Right renal pelvis (tissue), 4 donors: ENCODE measurements at places on chromosomes 5 and 9.

GRCh38 chr9:124228516-124228915 lies 29.2 kb upstream of the NEK6 start:
- DNase-seq, result no peak

- DNase-seq, result no peak
Observed at GRCh38 chr5:114174131-114174530, 187.7 kb upstream of the KCNN2 start.

DNA sequence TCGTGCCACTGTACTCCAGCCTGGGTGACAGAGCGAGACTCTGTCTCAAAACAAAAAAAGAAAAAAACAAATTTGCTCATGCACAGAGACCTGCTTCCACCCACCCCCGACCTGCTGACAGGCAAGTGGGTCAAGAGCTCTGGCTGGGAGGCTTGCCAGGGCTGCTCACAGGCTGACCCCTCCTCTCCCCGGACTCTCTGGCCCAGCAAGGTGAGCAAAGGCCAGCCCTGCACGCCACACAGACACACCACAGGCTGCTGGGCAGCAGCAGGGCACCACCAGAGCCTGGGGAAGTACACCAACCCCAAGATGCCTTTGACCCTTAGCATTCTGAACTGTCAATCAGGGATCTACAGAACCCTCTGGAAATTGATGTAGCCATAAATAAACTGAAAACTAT lies 29.2 kb downstream of the NSUN2 start:
- no peak for DNase-seq

DNA sequence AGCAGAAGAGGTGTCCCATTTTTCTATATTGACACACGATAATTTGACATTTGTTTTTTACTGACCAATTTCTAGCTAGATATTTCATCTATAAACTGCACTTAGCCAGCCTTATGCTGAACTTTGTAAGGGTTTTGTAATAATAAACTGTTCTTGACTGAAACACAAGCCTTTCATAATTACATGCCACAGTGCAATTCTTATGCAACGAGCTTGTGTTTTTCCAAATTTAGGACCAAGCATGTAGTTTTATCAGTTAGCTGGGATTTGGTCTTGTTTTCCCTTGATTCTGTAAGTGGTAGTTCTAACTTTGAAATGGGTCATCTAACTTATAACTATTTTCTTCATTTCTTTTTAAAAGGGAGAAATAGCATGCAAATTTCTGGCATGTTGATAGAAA lies 1.3 kb upstream of the LURAP1L start:
- DNase-seq, result no peak

GRCh38 chr9:91516777-91517176 lies 93.1 kb upstream of the NFIL3 start:
- no peak for DNase-seq

DNA sequence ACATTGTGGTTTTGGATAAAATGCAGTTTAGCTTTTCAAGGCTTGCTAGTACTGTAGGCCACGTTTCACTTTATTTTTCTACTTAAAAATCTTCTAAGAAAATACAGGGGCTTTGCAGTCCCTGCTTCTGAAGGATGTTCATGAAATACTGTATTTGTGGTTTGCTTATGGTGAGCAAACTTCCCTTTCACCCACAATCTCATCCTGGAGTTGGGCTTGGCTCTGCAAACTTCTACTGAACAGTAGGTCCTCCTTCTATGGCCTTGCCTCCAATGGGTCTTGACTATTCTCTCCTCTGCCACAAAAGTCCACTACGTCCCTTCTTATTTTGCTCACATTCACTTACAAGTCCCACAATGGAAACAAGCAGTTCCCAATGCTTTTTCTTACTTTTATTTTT lies 502.7 kb upstream of the KLF4 start:
- no peak for DNase-seq

DNA sequence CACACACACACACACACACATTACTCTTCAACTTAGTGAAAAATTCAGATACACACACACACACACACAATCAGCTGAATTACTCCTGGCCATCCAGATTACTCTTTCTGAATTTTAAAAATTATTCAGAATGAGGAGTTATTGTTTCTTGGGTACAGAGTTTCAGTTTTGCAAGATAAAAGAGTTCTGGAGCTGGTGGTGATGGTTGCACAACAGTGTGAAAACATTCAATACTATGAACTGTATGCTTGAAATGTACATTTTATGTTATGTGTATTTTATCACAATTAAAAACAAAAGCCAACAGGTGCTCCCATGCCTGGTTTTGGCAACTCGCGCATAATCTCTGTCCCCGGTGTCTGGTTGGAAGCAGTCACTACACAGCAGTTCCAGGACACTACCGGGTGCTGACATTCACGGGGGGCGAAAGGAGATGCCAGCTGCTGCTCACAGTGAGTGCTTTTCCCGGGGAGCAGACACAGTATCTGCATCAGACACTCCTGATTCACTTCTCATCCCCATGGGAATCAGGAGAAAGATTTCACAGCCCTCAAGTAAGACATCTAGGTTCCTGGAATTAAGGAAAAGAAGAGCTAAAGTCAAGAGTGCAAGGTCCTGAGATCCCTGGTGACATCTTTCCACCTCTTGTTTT lies 55.7 kb downstream of the LHFPL2 start:
- DNase-seq, result no peak

DNA sequence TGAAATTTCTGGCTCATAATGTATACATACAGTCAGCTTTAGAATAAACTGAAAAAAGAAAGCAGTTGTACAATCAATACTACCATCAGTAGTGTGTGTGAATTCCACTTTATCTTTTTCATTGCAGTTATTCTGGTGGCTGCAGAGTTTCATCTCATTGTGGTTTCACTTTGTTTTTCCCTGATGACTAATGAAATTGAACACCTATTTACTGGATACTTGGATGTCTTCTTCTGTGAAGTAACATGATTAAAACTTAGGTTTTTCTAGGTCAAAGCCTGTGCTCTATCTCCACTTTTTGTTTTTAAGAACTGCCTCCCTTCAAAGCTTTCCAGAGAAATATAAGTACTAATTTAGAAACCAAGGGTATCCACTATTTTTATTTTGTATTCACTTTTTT lies 174.3 kb downstream of the TRPM3 start:
- DNase-seq, result no peak

- no peak for DNase-seq
Observed at GRCh38 chr5:149053072-149053695, 9.7 kb downstream of the SH3TC2 start.

DNA sequence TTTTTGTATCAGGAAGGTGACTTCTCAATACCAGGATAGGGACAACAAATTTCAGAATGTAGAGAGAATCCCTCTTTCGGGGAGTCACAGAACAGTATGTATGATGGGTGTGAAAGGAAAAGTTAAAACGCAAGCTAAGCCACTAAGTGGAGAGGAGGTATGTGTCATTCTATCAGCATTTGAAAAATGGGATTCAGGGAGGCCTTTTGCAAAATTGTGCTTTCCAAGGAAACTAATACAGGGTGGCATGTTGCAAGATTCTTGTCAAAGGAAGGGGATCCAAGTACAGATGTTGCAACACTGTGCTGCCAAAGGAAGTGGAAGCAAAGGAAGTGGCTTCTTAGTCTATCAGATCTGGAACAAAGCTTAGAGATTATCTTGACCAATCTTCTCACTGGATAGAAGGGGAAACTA lies 12.6 kb upstream of the TNIP1 start:
- DNase-seq, result no peak

- no peak for DNase-seq
Observed at GRCh38 chr5:67910546-67910945, 305.0 kb upstream of the PIK3R1 start.

GRCh38 chr9:26412446-26412845 lies 480.2 kb downstream of the CAAP1 start:
- no peak for DNase-seq

- DNase-seq, result no peak
Observed at GRCh38 chr5:83249156-83249555, 171.8 kb downstream of the XRCC4 start.

- DNase-seq, result no peak
Observed at GRCh38 chr5:140408750-140409241, 7.2 kb downstream of the ANKHD1 start.

- no peak for DNase-seq
Observed at GRCh38 chr9:534886-535285, 306.6 kb upstream of the DMRT1 start.

GRCh38 chr5:143509758-143510221 lies 106.3 kb upstream of the NR3C1 start:
- DNase-seq, result no peak

GRCh38 chr9:133050781-133051180 lies 11.0 kb upstream of the CEL start:
- no peak for DNase-seq

DNA sequence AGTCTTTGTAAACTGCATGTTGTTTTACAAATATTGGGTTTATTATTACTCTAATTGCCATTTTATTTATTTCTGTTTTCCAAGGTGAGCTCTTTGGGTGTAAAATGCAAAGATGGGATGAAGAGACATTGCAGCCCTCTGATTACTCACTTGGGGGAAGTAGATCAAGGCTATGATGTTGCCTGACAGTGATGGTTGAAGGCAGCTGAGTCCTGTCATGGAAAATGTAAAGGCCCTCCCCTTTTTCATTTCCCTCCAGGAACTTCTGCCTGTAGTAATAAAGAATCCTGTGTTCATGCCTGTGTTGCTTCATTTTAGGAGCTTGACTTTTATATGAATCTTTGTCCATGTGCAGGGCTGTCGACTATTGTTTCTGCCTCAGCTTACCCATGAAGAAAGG lies 605.4 kb upstream of the CLINT1 start:
- DNase-seq, result no peak

- no peak for DNase-seq
Observed at GRCh38 chr5:142386137-142387023, 61.6 kb upstream of the SPRY4 start.

DNA sequence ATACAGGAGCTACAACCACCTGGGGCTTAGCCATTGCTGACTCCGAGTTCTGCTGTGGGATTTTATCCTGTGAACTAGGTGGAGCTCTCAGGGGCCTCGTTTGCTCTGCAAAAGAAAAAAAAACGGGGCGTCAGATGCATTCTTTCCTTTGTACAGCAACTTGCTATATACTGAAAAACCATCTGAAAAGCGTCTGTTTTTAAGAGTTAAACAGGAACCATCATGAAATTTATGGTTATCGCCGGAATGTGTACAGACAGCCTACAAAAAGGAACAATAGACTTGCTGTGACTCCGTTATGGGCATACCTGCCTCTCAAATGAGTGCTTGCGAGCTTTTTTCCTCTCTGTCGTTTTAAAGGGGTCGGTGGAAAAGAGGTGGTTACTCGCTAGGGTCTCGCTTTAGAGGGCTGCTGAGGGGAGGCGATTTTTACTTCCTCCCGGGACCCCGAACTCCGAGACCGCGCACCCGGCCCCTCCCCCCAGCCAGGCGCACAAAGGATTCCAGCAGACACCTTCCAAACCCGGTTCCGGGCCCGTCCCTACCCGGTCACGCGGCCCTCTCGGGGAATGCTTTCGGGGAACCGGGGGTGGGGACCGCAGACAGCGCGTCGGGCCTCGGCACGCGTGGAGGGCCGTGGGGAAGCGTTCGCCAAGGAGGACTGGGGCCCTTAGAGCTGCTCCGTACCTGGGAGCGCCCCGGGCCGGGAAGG lies 826 bp downstream of the PAIP1 start:
- DNase-seq, result peak; percentile 47

DNA sequence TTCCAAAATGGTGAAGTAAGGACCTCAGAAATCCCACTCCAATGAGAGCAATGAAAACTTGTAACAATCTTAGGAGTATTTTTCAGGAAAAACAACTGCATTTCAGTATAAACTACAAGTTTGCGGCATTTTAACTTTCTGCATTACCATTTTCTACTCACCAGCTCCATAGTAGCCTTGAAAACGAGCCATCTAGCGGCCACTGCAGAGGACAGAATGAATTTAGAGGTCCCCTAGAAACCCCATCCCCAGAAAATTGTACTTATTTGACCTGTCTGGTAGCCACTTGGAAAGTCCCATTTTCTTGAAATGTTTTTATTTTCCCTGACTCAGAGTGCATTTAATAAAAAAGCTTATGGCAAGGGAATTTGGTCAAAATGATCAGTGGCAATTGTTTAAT lies 205.4 kb upstream of the ITGA1 start:
- no peak for DNase-seq

DNA sequence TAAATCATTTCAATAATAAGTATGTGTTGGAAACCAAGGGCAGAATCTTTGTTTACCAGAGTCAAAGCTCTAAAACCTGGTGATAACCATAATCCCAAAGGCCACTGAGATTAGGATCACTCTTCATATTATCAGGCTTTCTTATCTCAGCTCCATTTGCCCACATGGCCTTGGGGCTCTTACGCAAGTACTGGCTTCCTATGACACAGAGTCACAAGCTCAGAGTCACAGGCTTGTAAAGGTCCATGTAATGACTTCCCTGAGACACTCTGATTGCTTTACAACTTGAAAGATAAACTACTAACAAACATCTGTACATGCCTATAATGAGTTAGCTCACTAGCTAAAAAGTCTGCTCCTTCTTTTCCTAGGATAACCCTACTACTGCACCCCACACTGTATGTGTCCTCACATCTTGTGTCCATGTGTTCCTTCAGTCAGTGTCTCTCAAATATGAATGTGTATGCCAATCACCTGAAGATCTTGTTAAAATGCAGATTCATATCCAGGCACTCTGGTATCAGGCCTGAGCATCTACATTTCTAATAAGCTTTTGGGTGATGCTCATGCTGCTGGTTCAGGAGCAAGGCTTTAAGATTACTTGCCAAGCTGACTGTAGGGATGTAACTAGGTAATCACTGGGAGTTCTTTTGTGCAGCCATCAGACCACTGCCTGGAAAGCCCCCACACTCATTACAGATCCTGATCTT lies 28.4 kb downstream of the SEMA6A start:
- DNase-seq, result no peak

GRCh38 chr5:57422993-57423392 lies 59.6 kb downstream of the ACTBL2 start:
- DNase-seq, result no peak

GRCh38 chr5:7329712-7330111 lies 66.2 kb upstream of the ADCY2 start:
- DNase-seq, result no peak

DNA sequence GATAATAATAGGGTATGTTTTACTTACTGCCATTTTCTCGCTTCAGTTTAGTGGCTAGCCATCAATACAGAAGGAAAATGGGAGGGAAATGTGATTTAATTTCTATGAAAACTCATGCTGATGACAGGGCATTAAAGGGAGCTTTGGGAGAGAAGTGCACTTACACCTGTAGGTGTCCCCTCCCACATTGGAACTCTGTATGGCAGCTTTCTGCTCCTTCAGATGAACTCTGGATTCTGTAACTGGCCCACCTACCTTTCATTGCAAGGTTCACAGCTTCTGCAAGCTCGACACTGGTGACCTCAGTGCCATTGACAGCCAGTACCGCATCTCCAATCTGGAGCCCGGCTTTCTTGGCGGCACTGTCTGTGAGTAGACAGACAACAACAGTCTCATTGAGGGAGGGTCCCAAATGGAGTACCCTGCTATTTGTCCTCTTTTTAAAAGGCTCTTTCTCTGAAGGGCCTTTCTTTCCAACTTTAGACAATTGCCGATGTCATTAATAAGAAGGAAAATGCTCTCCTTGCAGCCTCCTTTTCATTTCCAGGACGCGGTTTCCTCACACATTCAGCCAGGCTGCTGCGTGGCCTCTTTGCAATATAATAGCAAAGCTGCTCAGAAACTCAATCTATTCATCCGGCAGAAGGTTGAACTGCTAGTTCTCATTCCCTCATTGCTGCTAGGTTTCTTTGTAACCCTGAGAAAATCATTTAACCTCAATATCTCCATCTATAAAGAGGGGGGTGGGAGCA lies 63.6 kb downstream of the NUDT12 start:
- no peak for DNase-seq

GRCh38 chr5:67149951-67150523 lies 46.6 kb downstream of the CD180 start:
- DNase-seq, result no peak

- no peak for DNase-seq
Observed at GRCh38 chr9:123525424-123525823, 169.4 kb downstream of the CRB2 start.

GRCh38 chr9:136625101-136626065 lies 37.3 kb upstream of the EGFL7 start:
- no peak for DNase-seq
